A549 treated with AZD2906 at 1 μM for 4 hours (cell line): ENCODE measurements at places on chromosomes 12 and 14. TPM values are rescaled to one million over a fixed set of nuclear protein-coding genes. Genes with fewer than 3 reads are reported as not detected.

Gene SDR9C7
- total RNA-seq: 0.03 to 0.08 TPM (median 0.05 TPM) in 4 of 5 replicates, not detected in the other

Gene JAG2
- 16.3 to 28.4 TPM (median 23.6 TPM) in 5 replicates for total RNA-seq

Gene KRT6C
- total RNA-seq: not detected in 5 replicates

Gene SLCO1B3
- total RNA-seq: 10.4 to 12.9 TPM (median 12.0 TPM) in 5 replicates

Gene KRT73
- total RNA-seq: not detected in 5 replicates

Gene KLRK1
- 0.18 TPM in 1 of 5 replicates, not detected in the others for total RNA-seq
